ENCODE measurements at places on chromosomes 4 and X. TPM values are rescaled to one million over a fixed set of nuclear protein-coding genes. Genes with fewer than 3 reads are reported as not detected.

Gene FAAH2
- 0.17 TPM for total RNA-seq

Gene RRH
- not detected for total RNA-seq

Gene STATH
- not detected for total RNA-seq

Gene PLXNB3
- 1.2 TPM for total RNA-seq

Gene HERC5
- 59.8 TPM for total RNA-seq

Gene TMEM271
- total RNA-seq = not detected

Gene LIMCH1
- 72.8 TPM for total RNA-seq

Gene POU4F2
- total RNA-seq = not detected

Gene FAM236C
- not detected for total RNA-seq

Gene GCNA
- total RNA-seq = 0.20 TPM

Gene ZXDA
- total RNA-seq = 6.8 TPM

Gene SHROOM4
- total RNA-seq = 1.8 TPM

Gene CCDC158
- total RNA-seq = not detected

Gene LEF1
- total RNA-seq = 13.1 TPM

- peak; percentile 71 for DNase-seq
These were observed 508.5 kb downstream of the MID1IP1 start for GRCh38 chrX:39309721-39310152.

DNA sequence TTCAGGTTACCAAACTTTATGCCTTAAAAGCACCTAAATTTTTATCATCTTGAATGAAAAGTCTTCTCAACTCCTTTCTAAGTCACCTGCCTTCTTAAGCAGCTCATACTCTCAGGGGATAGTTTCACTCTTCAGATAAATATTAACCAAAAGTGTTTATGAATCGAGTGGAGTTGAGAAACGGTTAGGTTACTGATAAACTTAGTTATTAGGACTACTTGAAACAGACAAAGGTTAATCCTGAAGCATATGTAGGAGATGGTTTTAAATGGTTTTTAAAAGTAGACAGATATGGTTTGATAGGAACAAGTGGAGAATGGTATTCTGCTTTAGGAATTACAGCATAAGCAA is 32.8 kb downstream of the CLDN22 start:
- DNase-seq = no peak

DNA sequence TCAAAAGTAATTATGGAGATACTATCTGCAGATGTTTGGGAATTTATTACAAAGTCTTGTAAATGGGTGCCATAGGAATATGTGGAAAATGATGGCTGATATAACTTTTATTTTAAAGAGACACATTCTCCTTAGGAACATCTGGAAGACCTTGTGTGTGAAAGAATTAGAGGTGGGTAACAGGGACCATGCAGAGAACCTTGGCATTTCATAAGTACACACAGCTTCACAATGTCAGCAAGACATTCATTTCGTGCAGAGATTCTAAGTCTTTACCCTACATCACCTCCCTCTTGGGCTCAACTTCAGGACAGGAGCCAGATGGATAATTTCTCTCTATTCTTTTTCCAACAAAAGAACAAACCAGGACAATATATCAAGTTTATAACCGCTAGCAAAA is 458.1 kb upstream of the INTU start:
- DNase-seq = no peak

- DNase-seq = no peak
These were observed 6.9 kb downstream of the L1CAM start for GRCh38 chrX:153878969-153879653.

DNA sequence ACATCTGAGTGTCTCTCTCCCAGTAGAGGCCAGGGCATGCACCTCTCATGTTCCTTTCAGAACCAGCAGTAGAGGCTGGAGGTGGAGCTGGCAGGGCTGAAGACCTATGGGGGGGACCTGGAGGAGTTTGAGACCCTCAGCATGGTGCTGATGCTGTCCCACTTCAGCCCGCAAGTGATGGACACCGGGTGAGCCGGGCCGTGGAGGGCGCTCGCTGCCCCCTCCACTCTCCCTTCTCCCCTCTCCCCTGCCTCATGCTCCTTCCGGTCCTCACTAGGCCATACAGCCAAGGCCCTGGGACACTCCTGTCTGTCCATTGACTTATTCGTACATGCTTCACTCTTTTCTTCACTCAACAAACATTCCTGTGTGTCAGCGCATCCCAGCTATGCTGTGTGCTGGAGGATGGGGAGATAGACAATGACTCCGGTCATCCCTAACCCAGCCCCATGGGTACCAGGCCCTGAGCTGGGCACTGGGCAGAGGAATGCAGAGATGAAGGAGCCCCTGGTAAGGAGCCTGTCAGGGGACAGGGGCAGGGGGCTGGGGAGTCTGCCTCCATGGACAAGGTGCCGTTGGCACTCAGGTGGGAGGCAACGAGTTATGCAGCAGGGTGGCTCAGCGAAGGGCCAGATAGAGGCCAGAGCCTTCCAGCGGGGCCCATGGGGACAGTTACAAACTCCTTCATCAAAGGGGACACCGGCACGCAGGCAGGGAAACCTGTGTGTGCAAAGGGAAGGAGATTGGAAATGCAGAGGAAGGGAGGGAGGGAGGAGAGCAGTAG is 28.4 kb upstream of the WFS1 start:
- no peak for DNase-seq

DNA sequence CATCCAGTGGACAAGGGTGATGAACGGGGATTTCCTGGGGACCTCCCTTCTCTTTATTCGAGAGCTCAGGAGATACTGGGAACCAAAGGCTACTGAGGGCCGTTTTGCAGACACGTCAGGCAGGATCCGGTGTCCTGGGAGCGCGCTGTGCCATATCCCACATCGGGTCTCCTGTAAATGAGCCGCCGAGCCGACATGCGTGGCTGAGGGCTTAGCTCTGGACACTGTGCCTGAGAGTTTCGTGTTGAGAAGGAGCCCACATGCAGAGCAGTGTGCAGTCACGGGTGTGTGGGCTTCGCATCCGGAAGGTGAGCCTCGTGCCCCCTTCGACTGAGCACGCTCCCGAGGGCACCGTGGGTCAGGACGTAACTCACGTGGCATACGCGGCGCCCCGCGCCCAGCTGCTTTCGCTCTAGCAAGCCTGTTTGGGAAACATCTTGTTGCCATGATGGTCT is 28.5 kb upstream of the HGFAC start:
- DNase-seq = no peak

DNA sequence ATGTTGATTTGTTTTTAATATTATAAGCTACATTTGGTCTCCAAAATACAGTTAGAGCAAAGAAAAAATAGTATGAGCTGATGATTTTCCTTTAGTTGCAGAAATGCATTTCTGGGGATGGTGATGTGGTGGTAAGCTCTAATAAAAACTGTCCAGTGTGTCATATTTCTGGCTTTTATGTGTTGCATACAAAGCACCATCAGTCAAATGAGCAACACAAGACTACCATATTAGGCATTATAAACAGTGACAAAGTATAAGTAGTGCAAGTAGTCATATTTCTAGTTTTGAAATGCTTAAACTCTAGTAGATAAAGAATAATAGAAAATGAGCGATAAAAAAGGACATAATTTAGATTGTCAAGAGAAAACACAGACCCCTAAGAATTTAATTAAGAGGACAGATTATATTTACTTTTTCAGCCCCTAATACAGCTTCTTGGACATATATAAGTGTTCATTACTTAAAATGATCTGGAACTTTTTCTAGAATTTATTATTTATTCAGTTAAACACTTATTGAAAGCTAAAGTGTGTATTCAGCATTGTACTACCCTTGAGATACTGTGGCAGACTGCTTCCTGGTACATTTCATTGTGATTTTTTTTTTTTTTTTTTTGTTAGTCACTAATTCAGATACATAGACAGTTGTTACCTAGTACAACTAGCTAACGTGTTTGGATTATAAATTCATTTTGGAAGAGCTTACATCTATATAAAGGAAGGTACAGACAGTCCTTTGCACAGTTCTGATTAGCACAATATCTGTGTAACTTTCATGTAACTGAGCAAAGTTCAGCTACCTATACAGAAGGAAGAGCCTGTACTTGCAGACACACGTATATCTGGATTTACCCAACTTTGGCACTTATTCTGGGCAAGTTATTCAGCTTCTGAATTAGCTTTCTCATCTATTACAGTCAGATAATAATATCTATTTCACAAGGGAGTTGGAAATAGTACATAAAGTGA is 22.3 kb downstream of the RAP1GDS1 start:
- peak; percentile 31 for DNase-seq

DNA sequence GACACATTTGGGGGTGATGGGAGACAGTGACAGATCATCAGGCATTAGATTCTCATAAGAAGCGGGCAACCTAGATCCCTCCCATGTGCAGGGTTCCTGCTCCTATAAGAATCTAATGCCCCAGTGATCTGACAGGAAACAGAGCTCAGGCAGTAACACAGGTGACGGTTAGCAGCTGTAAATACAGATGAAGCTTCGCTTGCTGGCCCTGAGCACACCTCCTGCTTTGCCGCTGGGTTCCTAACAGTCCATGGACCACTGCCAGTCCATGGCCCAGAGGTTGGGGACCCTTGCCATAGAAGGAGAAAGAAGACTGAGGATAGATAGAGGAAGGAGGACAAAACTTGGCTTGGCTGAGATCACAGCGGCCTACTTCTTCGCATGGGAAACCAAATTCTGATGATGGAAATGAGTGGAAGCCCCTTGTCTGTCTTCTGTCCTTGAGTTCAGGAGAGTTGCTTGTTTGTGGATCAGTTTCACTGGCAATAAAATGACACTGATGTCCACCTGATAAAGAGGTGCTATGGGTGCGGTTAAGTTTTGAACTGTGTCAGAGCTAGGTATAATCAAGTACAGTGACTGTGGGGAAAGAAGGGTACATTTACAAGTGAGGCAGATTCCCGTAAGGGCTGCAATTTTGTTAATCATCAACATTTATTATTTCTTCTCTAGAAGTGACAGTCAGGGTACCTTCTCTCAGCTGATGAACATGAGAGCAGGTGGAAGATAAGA is 1.7 kb upstream of the TIFA start:
- no peak for DNase-seq

DNA sequence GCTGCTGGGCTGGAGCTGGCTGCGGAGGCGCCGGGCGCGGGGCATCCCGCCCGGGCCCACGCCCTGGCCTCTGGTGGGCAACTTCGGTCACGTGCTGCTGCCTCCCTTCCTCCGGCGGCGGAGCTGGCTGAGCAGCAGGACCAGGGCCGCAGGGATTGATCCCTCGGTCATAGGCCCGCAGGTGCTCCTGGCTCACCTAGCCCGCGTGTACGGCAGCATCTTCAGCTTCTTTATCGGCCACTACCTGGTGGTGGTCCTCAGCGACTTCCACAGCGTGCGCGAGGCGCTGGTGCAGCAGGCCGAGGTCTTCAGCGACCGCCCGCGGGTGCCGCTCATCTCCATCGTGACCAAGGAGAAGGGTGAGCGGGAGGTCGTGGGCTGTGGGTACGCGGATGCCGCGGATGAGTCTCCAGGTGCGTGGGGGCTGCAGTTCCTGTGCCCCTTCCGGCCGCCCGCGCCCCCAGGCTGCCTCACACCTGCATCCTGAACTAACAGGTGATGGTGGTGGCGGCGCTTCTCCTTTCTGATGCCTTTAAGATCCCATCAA is 499 bp downstream of the CYP2U1 start:
- DNase-seq = no peak

GRCh38 chrX:116170511-116170910 is at the start of gene AGTR2:
AGTR2 (plus strand) TSS chrX:116170744; CDS start chrX:116172281, 1,537 bp downstream.
- no peak for DNase-seq

DNA sequence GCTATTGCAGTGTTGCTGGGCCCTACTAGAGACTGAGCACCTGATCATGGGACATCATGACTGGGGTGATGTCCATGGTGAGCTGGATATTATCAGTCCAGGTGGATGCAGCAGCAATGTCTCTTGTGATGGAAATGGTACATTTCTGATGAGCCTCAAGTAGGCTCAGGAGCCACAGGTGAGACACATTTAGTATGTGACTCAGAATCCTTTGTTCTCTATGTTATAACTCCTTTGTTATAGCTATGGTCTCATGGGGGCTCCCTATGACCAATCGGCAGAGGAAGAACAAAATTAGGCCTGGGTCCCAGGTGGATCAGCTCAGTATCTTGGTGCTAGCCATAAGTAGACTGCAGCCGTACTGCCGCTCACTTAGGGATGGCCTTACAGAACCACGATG is 107.9 kb upstream of the FAT1 start:
- peak; percentile 24 for DNase-seq

DNA sequence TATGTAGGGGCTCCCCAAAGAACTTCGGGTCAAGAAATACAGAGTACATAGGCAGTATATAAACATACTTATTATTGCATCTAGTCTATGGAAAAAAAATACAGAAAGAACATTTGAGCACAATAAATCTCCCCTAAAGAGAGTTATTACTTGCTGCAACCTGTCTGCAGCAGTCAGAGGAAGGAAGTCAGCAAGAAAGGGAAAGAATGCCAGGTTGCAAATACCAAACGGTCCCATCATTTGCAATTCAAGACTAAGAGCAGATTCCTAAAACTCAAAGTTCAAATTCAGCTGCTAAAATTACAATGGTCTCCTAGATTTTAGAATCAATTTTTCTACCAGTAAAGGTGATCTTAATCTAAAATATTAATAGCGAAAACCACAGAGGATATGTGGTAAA is 236.2 kb upstream of the NUDT6 start:
- DNase-seq = no peak

GRCh38 chr4:25813448-25814106 is 49.2 kb downstream of the SEL1L3 start:
- peak; percentile 71 for DNase-seq

DNA sequence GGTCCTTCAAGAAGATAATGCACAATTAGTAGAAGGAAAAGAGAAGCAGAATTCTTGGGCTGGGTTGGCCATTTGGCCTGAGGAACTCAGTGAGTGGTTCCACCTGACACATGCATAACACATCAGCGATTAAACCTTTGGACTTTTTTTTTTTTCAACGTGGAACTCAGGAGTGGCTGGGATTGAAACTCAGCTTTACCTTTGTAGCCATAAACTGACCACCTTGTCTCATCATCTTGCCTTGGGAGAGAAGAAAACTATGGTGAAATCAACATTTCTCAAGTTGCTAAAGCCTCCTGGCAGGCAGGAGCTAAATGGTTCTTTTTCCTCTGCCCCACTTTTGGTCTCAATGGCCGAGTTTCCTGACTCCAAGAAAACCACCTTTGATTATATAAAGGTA is 16.3 kb downstream of the PTTG2 start:
- DNase-seq = no peak

DNA sequence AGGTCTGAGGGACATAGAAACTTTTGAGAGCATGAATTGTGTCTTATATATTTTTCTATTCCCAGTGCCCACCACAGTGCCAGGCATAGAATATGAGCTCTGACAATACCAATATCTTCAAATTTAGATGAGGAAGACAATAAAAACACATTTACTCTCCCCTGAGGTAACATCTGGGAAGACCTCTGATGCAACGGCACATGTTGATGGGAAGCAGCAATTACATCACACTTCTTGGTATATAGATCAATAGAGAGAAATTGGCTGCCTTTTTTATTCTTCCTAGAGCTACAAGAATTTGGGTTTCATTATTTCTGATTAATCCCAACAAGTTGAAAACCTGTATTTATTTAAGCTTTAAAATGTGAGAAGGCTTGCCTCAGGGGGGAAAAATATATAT is 67.4 kb upstream of the SMAD1 start:
- no peak for DNase-seq

DNA sequence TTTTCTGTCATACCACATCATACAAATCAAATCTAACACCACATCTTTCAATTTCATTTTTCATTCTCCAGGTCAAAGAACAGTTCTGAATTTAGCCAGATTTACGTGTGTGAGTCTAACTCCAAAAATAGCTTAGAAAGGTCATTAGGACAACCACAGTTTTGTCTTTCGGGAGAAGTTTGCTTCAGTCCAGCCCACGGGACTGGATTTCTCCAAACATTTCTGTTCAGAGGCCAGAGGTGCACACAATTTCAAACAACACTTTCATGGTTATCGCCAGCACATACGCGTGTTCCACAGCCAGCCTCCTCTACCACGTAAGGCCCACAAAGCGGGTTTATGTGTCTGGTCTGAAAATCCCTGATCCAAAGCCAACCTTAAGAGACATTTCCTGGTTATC is 65.9 kb downstream of the VEGFC start:
- DNase-seq = no peak

Measured in M059J (cell line).